ENCODE measurements at places on chromosomes 1 and 21.
A peak's percentile ranks its signal among the peaks of the same experiment; 100 is the strongest.

DNA sequence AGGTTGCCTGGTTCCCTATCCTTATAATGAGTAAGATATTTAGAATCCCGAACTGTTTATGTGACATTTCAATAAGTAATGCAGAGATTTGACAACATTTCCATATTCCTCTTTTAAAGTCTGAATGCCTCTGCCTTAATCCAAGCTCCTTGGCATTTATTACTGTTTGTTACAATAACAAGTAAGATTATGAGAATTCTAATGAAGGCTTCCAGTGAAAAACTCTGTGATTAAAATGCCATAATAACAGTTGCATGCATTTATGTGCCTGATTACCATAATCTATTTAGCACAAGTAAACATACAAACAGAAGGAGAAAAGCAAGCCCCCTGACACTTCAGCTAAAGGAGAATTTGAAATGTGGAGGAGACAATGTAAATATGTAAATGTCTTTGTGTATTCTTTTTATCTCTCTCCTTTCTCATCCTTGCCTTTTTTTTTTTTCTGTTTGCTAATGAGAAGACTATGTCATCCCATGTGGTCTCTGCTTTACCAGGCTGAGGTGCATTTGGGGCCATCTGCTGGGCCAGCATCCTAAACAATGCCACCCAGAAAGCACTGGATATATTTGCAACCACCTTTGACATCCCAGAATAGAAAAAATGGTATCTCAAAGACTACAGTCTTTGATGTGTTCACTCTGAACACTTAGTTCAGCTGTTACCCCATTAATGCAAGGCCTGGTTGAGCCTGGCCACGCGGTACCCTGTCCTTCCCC lies 17.2 kb upstream of the OLIG2 start:
- no peaks in the 10 kb centered on the region for H3K4me1 ChIP-seq
- peaks cover 4% of the 10 kb centered on the region for H3K36me3 ChIP-seq
- H3K4me3 ChIP-seq: no peak overlapping the region
- no peak for DNase-seq

GRCh38 chr1:183039985-183040447 lies 16.8 kb downstream of the LAMC1 start:
- no peak for DNase-seq
- no peak overlapping the region for H3K4me3 ChIP-seq
- H3K36me3 ChIP-seq: peaks cover 5% of the 10 kb centered on the region
- no peak overlapping the region for H3K27ac ChIP-seq

DNA sequence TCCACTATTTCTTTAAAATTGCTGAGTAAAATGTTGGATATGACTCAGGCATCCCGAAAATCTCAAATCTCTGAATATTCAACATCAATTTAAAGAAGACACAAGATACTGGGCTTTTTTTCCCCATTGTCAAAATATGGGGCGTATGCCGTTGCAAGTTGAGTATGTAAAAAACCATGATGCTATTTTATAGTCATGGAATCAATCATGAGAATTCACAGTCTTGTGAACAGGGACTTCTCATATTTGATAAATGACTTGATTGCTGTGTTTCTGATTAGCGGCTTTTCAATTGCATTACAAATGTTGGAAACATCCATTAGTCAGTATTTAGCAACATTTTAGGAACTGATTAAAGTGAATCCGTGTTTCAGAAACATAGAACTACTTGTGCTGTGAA lies 45.3 kb downstream of the SETD4 start:
- H3K4me3 ChIP-seq: no peak overlapping the region
- H3K4me1 ChIP-seq: no peaks in the 10 kb centered on the region
- no peaks in the 10 kb centered on the region for H3K36me3 ChIP-seq

GRCh38 chr1:233777566-233777965 lies 126.9 kb upstream of the SLC35F3 start:
- no peaks in the 10 kb centered on the region for H3K4me1 ChIP-seq
- H3K4me3 ChIP-seq: no peak overlapping the region
- no peaks in the 10 kb centered on the region for H3K36me3 ChIP-seq

DNA sequence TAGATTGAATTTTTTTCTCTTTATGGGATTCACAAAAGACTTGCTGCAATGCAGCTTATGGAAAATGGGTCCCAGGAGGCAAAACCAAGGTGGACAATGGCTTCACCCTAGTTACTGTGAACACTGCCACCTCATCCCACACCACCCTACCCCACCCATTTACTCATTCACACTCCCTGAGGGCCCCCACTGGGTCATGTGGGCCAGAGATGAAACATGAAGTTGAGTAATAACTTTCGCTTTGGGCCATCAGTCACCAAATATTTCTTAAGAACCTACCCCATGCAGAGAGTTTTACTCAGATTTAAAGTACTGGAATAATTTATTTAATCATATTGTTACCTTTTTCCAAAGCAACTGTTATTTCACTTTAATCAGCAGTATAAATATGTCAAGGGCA lies 191.8 kb downstream of the TPR start:
- no peaks in the 10 kb centered on the region for H3K36me3 ChIP-seq
- H3K27ac ChIP-seq: no peak overlapping the region

GRCh38 chr21:16096988-16097387 lies 367.2 kb downstream of the USP25 start:
- H3K27me3 ChIP-seq: no peaks in the 10 kb centered on the region
- no peaks in the 10 kb centered on the region for H3K4me1 ChIP-seq

GRCh38 chr1:224650290-224650689 lies 34.2 kb downstream of the CNIH3 start:
- peaks cover 5% of the 10 kb centered on the region for H3K36me3 ChIP-seq
- H3K4me1 ChIP-seq: no peaks in the 10 kb centered on the region
- peaks cover 31% of the 10 kb centered on the region for H3K27me3 ChIP-seq
- no peak overlapping the region for H3K4me3 ChIP-seq
- no peak for DNase-seq

GRCh38 chr1:30976143-30976542 lies 67.6 kb upstream of the SDC3 start:
- no peak overlapping the region for H3K4me3 ChIP-seq
- H3K27ac ChIP-seq: peak overlapping the region; percentile 14
- no peaks in the 10 kb centered on the region for H3K27me3 ChIP-seq
- no peak for DNase-seq

DNA sequence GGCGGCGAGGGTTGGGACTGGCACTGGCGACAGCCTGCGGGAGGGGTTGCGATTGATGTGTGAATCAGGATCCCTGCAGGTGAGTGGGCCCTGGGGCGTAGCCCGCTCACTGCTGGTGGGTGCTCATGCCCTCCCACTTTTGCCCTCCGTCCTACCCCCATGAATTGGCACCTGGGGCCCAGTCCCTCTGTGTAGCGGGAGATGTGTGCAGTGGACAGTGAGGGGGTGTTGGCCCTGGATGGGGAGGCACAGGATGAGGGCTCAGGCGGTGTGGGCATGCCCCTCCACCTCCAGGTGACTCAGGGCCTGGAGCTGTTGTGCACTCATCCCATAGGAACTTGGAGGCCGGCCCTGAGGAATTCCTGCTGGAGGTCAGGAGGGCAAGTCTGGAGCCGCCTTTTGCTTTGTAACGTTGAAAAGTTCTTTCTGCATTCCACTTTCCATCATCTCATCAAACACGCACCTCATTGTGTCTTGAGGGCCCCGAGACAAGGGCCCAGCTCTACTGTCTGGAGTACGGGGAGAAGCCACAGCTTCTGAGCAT lies 3.0 kb downstream of the PEAR1 start:
- peaks cover 3% of the 10 kb centered on the region for H3K36me3 ChIP-seq
- peaks cover 24% of the 10 kb centered on the region for H3K4me1 ChIP-seq
- H3K27me3 ChIP-seq: peaks cover 50% of the 10 kb centered on the region
- H3K27ac ChIP-seq: no peak overlapping the region

DNA sequence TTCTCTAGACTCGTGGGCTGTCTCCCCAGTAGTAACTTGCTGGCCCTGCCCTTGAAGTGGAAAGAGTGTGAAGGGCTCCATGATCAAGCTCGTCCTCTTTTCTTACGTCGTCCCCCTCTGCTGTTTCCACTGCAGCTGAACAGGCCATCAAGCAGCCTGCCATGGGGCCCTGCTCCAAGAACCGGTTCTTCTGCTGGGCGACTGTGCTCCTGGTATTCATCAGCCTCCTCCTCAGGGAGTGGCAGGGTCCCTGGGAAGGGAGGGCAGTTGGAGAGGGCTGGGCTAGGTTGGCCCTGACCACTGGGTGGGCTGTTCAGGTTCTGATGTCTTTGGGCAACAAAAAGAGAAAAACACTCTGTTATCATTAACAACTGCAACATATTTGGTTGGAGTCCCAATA lies 151.5 kb downstream of the FCRL5 start:
- no peaks in the 10 kb centered on the region for H3K36me3 ChIP-seq
- H3K27me3 ChIP-seq: peaks cover 80% of the 10 kb centered on the region
- no peak overlapping the region for H3K27ac ChIP-seq
- no peak for DNase-seq
- no peak overlapping the region for H3K4me3 ChIP-seq

DNA sequence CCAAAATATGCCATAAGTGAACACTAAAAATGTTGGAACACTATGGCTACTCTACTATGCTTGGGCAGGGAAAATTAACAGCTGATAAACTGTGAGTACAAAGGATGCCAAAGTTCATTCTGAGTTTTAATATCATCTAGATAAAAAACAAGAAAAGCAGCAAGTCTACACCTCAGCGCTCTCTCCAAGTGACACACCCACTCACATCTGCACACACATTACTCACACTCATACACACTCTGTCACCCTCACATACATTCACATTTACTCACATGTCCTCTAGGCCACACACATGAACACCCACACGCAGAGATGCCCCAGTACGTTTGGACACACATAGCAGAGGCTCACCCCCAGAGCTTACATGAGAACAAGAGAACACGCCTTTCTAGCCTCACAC lies 87.3 kb upstream of the RAB4A start:
- H3K27ac ChIP-seq: no peak overlapping the region
- peaks cover 7% of the 10 kb centered on the region for H3K4me1 ChIP-seq
- no peak overlapping the region for H3K4me3 ChIP-seq

DNA sequence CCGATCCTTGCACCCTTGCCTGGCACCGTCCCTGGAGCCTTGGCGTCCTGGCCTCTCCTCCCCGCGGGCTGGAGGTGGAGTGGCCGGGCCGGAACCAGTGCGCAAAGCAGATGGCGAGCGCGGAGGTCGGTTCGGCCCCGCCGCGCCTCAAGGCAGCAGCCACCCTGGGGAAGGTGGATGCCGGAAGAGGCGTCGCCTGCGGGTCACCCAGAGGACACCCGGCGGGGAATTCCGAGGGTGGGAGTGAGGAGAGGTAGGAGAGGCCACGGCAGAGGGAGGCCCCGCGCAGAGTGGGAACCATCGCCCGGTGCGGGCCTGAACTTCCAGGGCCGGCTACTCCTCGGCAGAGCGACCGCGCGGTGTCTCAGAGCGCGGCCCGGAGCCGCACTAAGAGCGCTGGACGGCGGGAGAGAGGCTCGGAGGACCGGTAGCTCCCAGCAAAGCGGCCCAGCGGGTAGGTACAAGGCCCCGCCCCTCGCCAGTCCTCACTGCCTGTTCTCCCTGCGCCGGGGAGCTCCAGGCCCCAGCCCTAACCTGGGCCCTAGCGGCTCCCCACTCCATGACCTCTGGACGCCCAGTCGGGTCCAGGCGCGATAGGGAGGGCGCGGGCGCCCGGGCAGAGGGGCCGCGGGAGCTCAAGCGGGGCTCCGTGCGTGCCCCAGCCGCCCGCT lies at the start of gene RNF207:
RNF207 (plus strand) TSS at position 271 of the 671 bp plus-strand sequence. CDS start 417 bp downstream, outside the sequence.
- H3K4me3 ChIP-seq: peak within 1 kb of the TSS; percentile 85
- H3K36me3 ChIP-seq: no peaks in the 10 kb centered on the region
- DNase-seq: peak; percentile 55

GRCh38 chr1:183652547-183653461 lies at the start of gene APOBEC4:
Gene APOBEC4 (minus strand): TSS chr1:183653316. CDS start chr1:183648781, 4,535 bp downstream.
- peak within 1 kb of the TSS; percentile 58 for H3K4me3 ChIP-seq
- DNase-seq: no peak
- peaks cover 28% of the 10 kb centered on the region for H3K4me1 ChIP-seq
- H3K27me3 ChIP-seq: peaks cover 2% of the 10 kb centered on the region
- H3K36me3 ChIP-seq: no peaks in the 10 kb centered on the region
- peak within 1 kb of the TSS; percentile 91 for H3K27ac ChIP-seq

DNA sequence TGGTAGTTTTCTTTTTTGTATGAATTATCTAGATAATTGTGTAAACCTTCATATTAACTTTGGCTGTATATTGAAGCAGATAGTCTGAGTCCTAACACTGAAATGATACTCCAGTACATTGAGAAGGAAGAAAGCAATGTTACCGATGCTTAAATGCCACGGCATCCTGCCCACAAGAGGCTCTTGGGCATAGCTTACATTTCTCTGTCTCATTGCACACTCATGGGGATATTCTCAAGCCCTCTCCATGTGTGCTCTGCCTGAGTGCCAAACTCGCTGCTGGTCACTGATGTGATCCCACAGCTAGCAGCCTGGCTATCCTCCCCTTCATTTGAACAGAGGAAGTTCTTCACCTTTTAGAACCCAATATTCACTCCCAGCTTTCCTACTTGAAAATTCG lies 179.4 kb downstream of the TGFB2 start:
- no peak overlapping the region for H3K4me3 ChIP-seq
- no peak for DNase-seq
- peaks cover 29% of the 10 kb centered on the region for H3K27me3 ChIP-seq
- no peaks in the 10 kb centered on the region for H3K36me3 ChIP-seq
- no peak overlapping the region for H3K27ac ChIP-seq
- no peaks in the 10 kb centered on the region for H3K4me1 ChIP-seq

GRCh38 chr21:42524341-42525028 lies 10.8 kb downstream of the SLC37A1 start:
- peaks cover 40% of the 10 kb centered on the region for H3K4me1 ChIP-seq
- peak overlapping the region; percentile 15 for H3K4me3 ChIP-seq
- peaks cover 10% of the 10 kb centered on the region for H3K36me3 ChIP-seq
- peak overlapping the region; percentile 92 for H3K27ac ChIP-seq

DNA sequence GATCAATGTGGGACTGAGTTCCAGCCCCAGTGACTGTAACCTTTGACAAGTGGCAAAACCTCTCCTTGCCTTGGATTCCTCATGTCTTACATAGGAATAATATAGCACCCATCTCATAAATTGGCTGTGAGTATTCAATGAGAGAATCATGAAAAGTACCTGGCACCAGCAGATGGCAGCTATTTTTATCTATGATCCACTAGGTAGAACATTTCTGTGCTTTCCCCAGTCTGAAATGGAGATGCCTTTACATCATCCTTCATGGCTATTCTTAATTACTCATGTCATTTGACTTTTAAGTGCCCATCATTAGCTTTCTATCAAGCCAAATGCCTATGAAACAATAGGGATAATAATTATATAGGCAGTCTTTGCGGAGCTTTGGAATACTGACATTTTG lies 130.1 kb downstream of the TGFB2 start:
- no peak overlapping the region for H3K4me3 ChIP-seq
- H3K4me1 ChIP-seq: peaks cover 10% of the 10 kb centered on the region
- H3K27ac ChIP-seq: no peak overlapping the region
- no peak for DNase-seq
- no peaks in the 10 kb centered on the region for H3K36me3 ChIP-seq

- H3K4me1 ChIP-seq: no peaks in the 10 kb centered on the region
- H3K27ac ChIP-seq: no peak overlapping the region
- no peak overlapping the region for H3K4me3 ChIP-seq
- peaks cover 6% of the 10 kb centered on the region for H3K27me3 ChIP-seq
- DNase-seq: no peak
Measured at GRCh38 chr1:94954263-94955220, 27.6 kb upstream of the CNN3 start.

GRCh38 chr1:67609577-67610341 lies 75.2 kb upstream of the GADD45A start:
- peaks cover 9% of the 10 kb centered on the region for H3K4me1 ChIP-seq
- H3K36me3 ChIP-seq: no peaks in the 10 kb centered on the region
- DNase-seq: no peak
- H3K27ac ChIP-seq: no peak overlapping the region
